EH (cell line): ENCODE measurements at places on chromosomes 6 and 20.

DNA sequence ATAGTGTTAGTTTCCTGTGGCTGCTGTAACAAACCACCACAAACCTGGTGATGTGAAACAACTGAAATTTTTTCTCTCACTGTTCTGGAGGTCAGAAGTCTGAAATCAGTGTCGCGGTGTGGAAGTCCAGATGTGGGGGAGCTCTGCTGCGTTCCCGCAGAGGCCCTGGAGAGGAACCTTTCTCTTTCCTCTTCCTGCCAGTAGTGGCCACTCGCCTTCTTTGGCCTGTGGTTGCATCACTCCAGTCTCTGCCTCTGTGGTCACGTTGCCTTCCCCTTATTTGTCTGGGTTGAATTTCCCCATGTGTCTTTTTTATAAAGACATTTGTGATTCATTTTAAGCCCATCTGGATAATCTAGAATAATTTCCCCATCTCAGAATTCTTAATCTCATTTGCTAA lies 295.5 kb upstream of the FLRT3 start:
- DNase-seq: peak; percentile 3

DNA sequence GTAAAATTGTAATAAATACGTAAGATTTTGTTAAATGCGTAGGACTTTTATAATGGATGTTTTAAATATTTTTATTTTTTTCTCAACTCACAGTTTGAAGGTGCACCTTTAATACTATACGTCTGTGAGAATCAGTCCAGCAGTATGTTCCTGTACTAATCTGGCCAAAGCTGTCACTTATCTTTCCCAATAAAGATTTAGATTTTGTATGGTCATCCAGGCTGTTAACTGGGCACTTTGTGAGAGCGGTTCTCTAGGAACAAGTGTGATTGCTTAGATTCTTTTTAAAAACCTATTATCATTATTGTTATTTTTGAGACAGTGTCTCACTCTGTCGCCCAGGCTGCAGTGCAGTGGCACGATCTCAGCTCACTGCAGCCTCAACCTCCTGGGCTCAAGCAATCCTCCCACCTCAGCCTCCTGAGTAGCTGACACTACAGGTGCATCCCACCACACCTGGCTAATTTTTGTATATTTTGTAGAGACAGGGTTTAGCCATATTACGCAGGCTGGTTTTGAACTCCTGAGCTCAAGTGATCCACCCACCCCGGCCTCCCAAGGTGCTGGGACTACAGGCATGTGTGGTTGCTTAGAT lies 1.7 kb downstream of the DCBLD1 start:
- DNase-seq: no peak

DNA sequence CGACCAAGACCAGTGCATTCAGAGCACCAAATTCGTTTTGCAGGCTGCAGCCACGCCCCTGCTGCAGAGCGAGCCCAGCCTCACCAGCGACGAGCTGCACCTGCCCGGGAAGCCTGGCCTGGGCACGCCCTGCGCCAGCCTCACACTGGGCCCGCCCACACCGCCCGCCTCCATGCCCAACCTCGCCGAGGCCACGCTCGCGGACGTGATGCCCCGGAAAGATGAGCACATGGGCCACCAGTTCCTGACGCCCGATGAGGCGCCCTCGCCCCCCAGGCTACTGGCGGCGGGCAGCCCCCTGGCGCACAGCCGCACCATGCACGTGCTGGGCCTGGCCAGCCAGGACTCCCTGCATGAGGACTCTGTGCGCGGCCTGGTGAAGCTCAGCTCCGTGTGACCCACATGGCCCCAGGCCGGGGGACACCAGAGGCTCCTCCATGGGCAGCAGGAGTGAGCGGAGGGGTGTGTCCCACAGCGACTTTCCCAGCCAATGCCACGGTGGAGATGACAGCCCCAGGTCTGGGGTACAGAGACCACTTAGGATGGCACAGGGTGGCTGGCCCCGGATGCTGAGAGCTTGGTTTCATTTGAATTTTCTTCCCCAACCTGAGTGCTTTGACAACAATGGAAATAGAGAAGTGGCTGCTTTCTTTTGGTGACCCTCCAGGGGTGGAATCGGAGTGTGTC lies 150.2 kb upstream of the SNX9 start:
- no peak for DNase-seq

GRCh38 chr20:2760297-2760951 lies 40.0 kb downstream of the CPXM1 start:
- DNase-seq: no peak

GRCh38 chr6:124955108-124955856 lies 7.0 kb upstream of the RNF217 start:
- no peak for DNase-seq

DNA sequence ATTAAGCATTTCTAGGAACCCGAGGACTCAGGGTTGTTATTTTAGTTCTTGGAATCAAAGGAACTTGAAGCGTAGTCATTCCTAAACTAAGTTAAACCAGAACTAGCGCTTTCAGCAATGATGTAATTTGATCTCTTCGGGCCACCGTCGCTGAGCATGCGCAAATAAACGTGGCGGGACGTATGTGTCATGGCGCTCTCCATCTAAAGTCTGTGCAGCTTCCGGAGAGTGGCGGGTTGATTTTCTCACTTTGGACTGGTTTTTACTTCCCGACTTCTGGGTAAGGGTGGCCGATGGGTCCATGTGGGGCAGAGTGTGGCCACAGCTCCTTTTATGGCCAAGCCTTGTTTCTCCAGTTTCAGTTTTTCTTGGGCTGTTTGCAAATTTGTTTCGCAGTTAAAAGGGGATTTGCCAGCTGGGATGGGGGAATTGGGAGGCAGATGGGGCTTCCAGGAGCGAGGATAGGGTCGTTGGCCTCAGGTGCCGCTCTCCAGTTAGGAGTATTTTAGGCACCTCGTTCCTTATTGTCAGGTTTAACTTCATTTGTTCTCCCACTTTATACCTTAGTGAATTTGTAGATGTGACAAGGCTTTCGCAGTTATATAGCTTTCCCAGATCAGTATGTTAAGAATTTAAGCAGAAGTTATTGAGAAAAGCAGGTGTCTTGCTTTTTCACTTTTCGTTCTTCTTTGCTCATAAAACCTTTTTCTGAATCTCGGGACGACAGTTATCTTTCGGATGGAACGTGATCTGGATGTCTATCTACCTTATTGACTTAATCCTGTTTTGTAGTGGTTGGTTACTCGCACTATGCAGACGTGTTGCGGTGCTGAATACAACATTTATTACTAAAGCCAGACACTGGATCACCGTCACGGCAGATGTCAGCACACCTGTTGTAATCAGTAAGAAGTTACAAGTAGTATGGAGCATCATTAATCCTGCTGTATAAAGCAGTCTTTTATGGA lies at the start of gene CDKAL1:
TSS of gene CDKAL1 (plus strand) at position 163 of the 968 bp plus-strand sequence. CDS start 11,894 bp downstream, outside the sequence.
- DNase-seq: peak; percentile 92

DNA sequence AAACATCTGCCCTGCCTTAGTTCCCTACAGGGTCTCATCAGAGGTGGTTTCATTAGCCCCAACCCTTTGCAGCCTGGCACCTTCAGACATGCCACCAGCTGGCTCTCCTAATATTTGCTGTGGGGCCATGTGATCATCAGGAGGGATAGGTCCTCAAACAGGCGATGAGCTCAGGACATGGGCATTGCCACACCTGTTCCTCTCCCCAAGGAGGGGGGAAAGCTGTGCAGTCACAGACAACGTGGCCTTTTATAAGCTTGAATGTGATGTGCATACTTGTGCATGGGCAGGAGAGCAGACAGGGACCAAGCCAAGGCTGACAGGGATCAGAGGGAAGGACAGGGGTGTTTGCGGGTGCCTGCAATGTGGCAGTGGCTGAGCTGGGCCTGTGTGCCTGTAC lies 78.8 kb upstream of the ZNFX1 start:
- DNase-seq: no peak

- peak; percentile 19 for DNase-seq
Measured at GRCh38 chr6:85157311-85157710, 292.6 kb upstream of the NT5E start.

GRCh38 chr20:24948939-24949679 lies at the start of gene CST7:
Gene CST7 (plus strand): TSS chr20:24949269. CDS start chr20:24949506, 237 bp downstream.
- DNase-seq: no peak

DNA sequence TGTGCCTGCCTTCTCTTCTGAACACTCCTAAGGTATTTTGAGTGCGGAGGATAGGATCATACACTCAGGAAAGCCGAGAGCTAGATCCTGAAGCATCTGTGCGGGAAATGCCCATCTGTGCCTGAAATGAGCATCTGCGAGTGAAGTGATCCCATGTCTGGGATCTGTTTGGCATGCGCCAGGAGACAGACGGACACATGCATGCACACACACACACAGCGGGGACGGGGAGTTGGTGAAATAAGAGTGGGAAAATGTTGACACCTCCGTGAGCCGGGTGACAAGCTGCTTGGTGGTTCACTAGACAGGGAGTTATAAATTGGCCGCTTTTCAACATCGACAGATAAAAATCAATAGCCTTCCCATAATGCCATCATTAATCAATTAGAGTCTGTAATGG lies 13.8 kb downstream of the SYNJ2 start:
- DNase-seq: no peak

DNA sequence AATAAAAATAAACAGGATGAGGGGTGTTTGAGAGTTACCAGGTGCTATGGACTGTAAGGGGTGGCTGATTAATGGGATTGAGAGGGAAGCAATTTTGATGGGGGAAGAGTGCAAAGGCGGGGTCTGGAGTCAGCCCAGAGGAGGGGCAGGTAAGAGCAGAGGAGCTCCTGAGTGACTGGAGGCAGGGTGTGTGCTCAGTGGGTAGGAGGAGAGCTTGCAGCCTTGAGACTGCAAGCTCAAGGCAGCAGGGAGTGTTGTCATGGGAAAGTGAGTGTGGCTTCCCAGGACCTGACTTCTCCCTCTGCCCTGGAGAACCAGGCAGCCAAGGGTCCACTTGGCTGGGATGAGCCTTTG lies 54.2 kb downstream of the RAB44 start:
- DNase-seq: no peak

DNA sequence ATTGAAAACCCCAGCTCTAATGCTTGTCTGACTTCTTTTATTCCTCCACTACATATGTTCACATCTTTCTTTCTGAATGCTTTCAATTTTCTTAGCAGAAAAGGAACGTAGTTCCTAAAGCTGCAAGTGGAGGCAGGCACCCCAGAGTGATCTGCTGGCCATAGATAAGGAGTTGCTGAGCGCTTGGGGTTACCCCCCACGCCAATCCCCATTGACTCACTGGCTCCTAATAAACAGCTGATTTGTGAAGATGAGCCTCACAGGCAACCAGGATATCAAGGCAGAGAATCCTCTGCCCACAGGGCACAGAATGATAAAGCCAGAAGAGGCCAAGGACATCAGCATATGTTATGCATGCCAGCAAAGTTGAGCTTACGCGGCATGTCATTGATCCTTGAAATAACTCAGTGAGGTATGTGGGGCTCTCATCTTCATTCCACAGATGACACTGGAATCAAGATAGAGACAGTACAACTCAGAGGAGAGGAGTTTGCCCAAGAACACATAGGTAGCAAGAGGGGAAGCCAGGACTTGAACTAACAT lies 129.1 kb upstream of the PTPRT start:
- DNase-seq: no peak

- no peak for DNase-seq
Measured at GRCh38 chr20:58908221-58908620, 55.7 kb downstream of the GNAS start.

GRCh38 chr6:14918200-14918907 lies 327.5 kb upstream of the JARID2 start:
- DNase-seq: no peak

DNA sequence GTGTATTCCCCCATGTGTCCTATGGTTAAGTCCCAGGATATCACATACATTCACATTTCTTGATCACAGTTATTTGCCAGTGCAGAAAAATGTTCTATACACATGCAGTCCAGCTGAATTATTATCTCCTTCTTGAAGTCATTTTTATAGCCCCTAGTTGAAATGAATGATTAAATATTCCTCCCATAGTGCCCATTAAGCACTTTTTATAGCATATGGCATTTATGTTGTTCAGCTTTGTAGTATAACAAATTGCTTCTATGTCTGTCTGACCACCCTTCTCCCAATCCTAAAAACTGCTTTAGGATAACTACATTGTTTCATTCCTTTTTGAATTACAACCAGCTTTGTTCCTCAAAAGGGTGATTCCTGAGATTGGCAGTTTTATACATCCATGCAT lies 123.5 kb downstream of the ADGRB3 start:
- DNase-seq: no peak

DNA sequence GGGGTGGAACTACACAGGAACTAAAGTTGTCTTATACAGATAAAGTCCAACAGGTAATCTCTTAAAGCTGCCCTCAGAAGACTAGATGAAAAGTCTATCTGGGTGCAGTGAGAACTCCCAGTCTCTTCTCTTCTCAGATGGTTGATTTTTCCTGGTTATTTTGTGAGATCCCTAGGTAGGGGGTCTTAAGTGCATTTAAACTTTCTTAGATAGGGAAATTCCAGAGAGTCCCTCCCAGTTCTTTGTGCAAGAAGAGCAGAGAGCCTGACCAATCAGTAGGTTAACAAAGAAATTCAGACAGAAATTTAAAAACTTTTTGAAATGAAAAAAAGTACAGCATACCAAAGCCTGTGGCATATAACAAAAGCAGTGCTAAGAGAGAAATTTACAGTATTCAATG lies 2.0 kb upstream of the GABRR2 start:
- no peak for DNase-seq
